ENCODE measurements at places on chromosomes 1 and 21.
A peak's percentile ranks its signal among the peaks of the same experiment; 100 is the strongest.

GRCh38 chr1:222042120-222042519 lies 300.2 kb upstream of the DUSP10 start:
- DNase-seq, result no peak

GRCh38 chr1:168285521-168285790 lies 4.8 kb downstream of the TBX19 start:
- DNase-seq, result no peak

GRCh38 chr1:26066857-26067256 lies 573 bp downstream of the TRIM63 start:
- DNase-seq, result no peak

- no peak for DNase-seq
Measured at GRCh38 chr1:201537891-201538611, 876 bp upstream of the NAV1 start.

DNA sequence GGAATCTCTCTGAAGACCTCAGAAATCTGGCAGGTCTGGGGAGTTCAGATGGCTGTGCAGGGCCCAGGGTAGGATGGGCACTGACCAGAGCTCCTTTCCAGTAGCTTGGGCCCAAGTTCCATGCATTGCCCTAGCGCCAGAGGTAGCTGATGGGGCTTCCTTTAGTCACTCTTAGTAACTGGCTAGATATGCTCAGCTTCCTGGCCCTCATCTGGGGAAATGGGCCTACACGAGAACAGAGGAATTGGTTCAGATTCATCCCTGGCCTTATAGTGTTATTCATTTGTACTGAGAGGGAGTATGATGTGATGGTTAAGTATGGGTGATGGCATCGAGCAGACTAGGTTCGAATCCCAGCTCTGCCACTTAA lies 15.5 kb upstream of the PSMB2 start:
- no peak for DNase-seq

DNA sequence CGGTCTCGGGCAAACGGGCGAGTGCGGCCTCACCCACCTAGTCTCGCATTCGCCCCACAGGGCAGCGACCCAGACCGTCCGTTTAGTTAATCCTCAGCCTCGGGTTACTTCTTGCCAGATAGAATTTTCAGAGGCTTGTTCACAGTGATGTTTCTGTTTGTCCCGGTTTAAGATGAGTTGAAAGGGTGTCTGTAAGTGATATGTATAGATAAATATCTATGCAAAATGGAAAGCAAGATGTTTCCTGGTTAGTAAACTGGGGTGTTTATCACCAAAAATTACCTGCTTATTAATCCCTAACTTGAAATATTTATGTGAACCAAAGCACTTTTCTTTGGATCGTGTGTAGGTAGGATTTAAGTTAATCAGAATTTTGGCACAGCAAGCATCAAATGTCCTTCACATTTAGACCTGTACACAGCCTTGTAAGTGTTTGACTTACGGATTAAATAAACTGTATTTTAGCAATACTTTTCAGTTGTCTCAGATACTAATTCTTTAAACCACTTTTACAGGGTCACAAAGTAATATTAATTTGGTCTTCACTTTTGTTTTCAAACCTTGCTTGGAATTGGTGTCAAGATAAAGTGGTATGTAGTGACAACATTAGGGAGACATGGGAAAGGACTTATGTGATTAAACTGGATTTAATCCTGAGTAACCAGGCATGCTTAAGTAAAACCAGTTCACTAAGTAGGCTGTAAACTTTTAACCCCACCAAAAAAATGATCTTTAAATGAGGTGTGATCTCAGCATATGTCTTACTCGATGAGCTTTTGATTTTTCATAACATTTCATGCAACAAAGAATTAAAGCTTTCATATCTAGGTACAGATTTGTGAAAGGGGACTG lies 914 bp downstream of the ZNF326 start:
- DNase-seq, result no peak

GRCh38 chr1:113998361-113998760 lies 19.1 kb downstream of the OLFML3 start:
- DNase-seq, result no peak

DNA sequence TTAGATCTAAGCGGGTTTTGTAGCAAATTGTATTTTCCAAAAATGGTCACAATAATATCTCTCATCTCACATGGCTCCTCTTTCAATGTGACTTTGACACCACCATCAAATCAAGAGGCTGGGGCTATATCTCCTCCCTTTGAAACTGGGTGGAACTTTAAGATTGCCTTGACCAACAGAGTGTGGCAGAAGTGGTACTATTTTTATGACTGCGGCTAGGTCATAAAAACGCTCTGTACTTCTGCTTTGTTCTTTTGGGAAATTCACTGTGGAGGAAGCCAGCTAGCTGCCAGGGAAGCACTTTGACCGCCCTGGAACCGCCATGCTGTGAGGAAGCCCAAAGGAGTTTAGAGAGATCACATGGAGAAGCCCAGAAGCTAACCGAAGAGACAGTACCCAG lies 50.7 kb upstream of the ACOT11 start:
- no peak for DNase-seq

- no peak for DNase-seq
Measured at GRCh38 chr21:43859747-43860214, 5.2 kb upstream of the AGPAT3 start.

GRCh38 chr1:59769736-59770095 lies 45.0 kb upstream of the HOOK1 start:
- no peak for DNase-seq

DNA sequence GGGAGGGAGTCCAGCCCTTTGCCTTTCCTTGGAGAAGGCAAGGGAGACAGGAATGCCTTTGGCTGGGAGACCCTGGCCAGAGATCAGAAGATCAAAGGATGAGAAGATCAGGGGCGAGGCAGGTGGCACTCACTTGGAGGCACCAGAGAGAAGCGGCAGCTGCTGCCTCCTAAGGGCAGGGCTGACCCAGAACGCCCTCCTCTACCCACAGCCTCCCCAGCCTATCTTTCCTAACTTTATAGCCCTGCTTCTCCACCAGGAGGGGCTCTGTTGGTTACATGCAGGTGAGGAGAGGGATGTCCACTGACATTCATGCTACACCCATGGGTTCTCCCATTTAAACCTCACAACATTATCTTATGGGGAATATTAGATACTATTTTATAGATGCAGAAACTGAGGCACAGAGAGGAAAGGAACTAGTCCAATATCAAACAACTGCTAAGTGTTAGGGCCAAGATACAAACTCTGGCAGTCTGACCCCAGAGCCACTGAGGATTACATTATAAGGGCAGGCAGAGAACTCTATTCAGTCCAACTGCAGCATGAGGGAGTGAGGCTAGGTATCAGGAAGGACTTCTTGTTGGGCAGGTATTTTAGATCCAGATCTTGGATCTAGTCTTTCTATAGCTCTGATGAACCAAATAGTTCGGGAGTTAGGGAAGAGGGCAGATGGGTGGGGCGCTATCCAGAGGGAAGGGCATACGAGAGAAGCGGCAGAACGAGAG lies 19.9 kb downstream of the LGR6 start:
- no peak for DNase-seq

DNA sequence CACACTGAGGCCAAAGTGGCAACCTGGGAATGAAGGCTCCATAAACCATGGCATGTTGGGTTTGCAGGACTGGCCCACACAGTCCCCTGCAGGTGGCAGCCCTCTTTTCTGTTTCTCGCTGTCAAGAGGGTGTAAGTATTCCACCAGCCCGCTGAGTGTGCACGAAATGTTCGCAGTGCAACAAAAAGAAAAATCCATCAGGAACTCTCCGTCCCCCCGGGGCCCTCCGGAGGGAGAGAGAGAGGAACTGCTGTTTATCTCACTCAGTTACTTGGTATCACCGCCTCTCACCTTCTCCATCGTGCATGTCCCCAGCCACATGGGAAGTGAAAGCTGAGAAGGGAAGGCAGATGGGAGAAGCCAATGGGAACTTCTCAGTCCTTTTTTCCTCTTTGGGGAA lies 38.3 kb downstream of the NCF2 start:
- DNase-seq, result no peak

- DNase-seq, result no peak
Measured at GRCh38 chr1:17516303-17517214, 22.9 kb upstream of the ARHGEF10L start.

DNA sequence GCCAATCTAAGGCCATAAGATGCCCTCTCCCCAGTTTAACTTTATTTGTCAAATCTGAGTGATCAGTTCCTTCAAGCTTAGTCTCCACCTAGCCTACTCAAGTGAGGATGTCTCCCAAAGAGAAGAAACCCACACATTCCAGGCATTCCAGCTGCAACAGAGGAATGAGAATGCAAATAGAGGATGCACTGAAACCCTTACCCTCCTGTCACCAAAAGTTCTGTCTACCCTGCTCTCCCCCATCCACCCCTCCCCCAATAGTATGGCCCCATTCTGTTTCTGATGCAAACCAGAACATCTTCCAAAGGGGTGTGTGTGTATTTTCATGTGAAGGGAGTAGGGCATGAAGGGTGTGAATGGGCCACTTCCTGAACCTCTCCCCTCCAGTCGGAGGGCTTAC lies 3.0 kb downstream of the DUSP23 start:
- DNase-seq, result no peak

DNA sequence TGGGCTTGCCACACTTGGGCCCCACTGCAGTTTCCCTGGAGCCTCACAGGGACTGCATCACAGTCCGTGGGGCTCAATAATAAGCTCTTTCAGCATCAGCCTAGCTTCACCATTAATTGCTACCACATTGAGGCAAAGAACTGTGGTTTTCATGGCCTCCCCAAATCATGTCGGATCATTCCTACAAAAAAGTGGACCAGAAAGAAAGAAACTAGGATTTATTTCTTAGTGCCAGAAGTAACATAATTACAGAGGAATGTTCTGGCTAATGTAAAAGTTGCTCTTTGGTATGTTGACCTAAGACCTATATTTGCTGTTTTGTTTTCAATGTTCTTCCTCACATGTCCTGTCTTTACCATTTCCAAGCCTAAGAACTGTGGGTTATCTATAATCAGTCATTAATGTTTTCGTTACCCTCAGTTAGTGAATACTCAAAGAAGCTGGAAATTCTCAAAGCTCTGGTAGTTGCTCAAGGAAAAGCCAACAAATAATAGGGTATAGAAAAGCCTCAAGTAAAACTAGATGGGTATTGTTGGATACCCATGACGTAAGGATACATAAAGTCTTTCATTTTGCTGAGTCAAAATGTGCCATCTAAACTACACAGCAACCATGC lies 173.9 kb downstream of the LTN1 start:
- no peak for DNase-seq

GRCh38 chr1:44168520-44169098 lies 27.2 kb upstream of the KLF18 start:
- no peak for DNase-seq

- DNase-seq, result no peak
Measured at GRCh38 chr1:187383366-187383765, 554.6 kb downstream of the PLA2G4A start.

GRCh38 chr1:69436151-69436550 lies 131.6 kb upstream of the LRRC7 start:
- no peak for DNase-seq

DNA sequence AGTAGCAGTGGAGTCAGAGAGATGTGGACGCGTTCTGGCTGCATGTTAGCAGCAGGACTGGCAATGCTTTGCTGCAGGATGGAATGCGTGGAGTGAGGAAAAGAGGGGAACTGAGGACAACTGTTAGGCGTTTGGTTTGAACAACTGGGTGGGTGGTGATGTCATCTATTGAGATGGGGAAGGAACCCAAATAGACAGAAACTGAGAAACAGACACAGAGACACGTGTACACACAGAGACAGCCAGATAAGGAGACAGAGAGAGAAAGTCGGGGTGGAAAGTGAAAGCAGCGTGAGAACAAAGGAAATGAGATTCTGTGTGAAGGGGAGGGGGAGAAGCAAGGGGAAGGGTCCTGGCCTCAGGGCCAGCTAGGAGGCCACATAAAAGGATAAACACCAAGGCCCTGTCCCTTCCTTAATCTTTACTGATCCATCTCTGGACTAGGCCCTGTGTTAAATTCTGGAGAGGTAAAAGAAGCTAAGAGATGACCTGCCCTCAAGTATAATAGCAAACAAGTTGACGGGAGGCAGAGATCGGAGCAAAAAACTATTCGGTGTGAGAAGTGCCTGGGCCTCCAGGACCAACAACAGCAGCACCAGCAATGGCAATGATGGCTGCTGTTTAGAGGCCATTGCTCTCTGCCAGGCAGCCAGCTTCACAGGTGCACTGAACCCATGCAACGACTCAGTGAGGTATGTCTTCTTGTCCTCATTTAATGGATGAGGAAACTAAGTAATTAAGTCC lies 31.6 kb downstream of the VWA5B1 start:
- no peak for DNase-seq

- no peak for DNase-seq
Measured at GRCh38 chr1:12435639-12436344, 182.2 kb downstream of the DHRS3 start.

DNA sequence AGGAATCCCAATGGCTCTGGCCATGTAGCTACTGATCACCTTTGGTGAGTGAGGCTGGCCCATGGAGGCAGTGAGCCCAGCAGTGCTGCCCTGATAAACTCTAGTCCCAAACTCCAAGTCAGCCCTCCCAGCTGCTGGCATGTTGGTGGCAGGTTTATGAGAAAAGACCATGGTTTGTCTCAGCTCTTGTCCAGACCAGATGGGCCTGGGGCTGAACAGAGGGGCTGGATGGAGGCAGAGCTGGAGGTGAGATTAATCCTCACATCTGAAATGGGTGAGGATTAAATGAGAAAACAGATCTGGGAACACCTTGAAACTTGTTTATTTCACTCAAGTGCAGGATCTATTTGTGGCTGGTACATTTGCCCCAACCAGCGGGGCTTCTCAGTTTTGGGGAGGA lies 3.2 kb downstream of the TMEM269 start:
- no peak for DNase-seq

GRCh38 chr1:51756290-51756689 lies 122.2 kb downstream of the NRDC start:
- no peak for DNase-seq

DNA sequence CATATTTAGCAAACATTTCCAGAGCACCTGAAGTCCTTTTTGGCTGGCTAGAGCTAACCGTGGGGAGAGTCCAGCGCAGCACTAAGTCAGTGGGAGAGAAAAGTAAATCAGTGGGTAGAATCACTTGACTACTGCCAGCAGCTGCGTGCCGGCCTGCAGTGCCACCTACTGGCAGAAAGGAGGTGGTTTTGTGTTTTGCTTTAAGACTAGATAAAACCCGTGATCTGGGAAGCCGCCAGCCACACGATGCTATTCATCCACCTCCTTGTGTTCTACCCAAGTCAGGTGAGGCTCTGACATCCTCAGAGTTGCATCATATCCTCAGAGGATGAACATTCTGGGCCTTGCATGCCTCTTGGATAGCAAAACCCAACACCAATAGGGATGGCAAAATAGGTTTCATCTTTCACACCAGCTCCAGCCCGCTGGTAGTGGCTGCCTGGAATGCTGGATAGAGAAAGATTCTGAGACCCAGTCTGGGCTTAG lies 14.1 kb upstream of the HEYL start:
- DNase-seq, result peak; percentile 69

DNA sequence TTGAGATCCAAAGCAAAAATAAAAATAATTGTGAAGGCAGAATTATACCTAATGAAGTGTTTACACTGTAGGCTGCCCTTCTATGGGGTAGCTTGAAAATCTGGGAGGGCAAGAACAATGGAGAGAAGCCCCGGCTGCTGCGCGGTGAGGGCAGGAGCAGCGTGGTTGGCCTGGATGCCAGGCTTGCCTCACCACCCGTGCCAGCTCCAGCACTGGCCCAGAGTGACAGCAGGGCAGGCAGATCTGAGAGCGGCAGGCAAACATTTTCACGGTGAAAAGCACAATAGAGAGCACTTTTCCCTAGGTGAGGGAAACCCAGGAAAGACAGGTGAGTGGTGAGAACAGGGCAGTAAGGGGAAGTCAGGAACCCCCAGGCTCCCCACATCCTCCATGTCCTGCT lies 1.4 kb downstream of the PROK1 start:
- DNase-seq, result no peak

GRCh38 chr1:161139766-161140165 lies 7.3 kb upstream of the DEDD start:
- peak; percentile 45 for DNase-seq

- DNase-seq, result no peak
Measured at GRCh38 chr1:153877112-153877511, 45.7 kb downstream of the GATAD2B start.
